ENCODE measurements at places on chromosomes 7 and 10.
A peak's percentile ranks its signal among the peaks of the same experiment; 100 is the strongest.

GRCh38 chr10:110392121-110392520 is 87.4 kb upstream of the SMNDC1 start:
- H3K4me3 ChIP-seq: no peak overlapping the region
- no peaks in the 10 kb centered on the region for H3K27me3 ChIP-seq
- H3K27ac ChIP-seq: no peak overlapping the region
- no peaks in the 10 kb centered on the region for H3K36me3 ChIP-seq
- H3K4me1 ChIP-seq: peaks cover 23% of the 10 kb centered on the region

GRCh38 chr10:110655320-110655719 is 11.2 kb downstream of the RBM20 start:
- H3K4me1 ChIP-seq: peaks cover 26% of the 10 kb centered on the region
- H3K27me3 ChIP-seq: no peaks in the 10 kb centered on the region
- no peak overlapping the region for H3K4me3 ChIP-seq

DNA sequence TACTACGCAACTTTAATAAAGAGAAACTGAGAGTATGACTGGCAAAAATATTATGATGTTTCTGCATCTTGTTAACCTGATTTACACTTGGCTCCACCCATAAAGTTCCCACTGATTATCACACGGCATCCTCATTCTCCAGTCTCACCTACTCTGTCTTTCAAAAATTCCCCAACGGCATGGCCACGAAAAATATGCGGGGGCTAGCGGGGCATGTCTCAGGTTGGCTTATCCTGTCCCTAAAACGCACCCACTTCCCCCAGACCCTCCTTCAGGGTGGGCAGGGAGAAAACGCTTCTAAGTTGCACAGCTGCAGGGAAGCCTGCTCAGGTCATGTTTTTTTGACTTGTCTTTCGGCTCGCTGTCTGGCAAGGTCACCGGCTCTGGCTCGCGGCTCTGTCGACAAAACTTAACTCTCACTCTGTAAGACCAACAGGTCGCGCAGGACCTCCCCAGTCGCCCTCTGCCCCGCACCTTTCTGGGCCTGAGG is 3.8 kb downstream of the CDK6 start:
- peaks cover 2% of the 10 kb centered on the region for H3K36me3 ChIP-seq
- H3K4me3 ChIP-seq: peak overlapping the region; percentile 91
- peak overlapping the region; percentile 96 for H3K27ac ChIP-seq
- DNase-seq: no peak
- H3K27me3 ChIP-seq: no peaks in the 10 kb centered on the region
- peaks cover 47% of the 10 kb centered on the region for H3K4me1 ChIP-seq

DNA sequence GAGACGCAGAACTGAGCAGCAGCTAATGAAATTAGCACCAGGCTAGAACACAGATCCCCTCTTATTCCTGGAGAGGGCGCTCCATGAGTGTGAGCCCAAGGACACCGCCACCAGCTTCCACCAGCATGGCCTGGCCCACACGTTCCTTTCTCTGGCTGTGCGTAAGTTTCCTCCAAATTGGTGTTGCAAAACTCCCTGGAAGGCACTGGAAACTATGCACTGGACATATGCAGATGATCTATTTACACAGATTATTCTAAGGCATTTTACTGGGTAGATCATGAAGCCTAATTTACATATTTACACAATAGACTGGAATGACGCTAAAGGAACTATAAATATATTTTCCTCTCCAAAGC is 455.6 kb upstream of the FOXK1 start:
- no peak overlapping the region for H3K4me3 ChIP-seq
- no peaks in the 10 kb centered on the region for H3K4me1 ChIP-seq
- no peaks in the 10 kb centered on the region for H3K27me3 ChIP-seq
- no peak for DNase-seq
- H3K36me3 ChIP-seq: peaks cover 2% of the 10 kb centered on the region

DNA sequence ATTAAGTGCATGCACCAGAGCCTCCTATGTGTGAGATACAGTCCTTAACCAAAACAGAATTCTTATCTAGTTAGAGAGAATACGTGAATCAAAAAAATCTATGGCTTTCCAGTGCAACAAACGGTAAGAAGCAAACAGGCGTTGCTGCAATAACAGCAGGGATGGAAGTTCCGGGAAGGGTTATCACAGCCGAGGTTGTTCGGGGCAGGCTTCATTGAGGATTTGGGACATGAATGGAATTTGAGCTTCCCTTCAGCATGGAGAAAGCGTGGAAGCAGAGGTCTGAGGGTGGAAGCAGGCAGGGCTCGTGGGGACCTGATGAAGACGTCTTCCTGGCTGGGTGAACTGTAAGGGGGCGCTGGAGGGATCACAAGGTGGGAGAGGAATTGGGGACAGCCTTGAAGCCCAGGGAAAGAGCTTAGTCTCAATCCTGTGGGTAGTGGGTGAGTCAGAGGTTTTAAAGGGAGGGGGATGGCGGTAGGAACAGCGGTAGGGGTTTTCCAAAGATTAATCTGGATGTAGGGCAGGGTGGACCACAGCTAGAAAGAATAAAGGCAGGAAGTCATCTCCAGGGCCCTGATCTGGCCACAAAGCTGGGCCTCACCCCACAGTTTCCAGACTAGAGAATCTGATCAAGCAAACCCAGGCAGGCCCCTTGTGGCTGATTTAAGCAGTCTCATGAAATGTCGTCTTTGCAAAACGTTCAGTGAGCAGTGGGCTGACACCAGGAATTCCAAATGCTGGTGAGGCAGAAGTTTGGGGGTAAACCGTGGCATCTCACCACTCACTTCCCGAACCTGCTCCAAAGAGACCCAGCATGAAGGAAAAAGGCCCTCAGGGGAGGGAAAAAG is 65.1 kb downstream of the CALML3 start:
- no peaks in the 10 kb centered on the region for H3K36me3 ChIP-seq
- DNase-seq: no peak
- H3K4me1 ChIP-seq: peaks cover 54% of the 10 kb centered on the region
- no peaks in the 10 kb centered on the region for H3K27me3 ChIP-seq
- no peak overlapping the region for H3K27ac ChIP-seq
- H3K4me3 ChIP-seq: no peak overlapping the region

DNA sequence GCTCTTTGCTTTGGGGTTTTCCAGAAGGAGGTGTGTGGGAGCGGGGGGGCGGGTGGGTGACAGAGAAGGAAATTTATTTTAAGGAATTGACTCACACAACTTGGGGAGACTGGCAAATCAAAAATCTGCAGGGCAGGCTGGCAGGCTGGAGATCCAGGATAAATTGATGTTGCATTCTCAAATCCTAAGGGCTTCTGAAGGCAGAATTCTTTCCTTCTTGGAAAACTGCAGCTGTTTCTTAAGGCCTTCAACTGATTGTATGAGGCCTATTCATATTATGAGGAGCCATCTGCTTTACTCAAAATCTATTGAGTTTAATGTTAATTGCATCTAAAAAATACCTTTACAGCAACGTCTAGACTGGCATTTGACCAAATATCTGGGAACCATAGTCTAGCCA is 1528.8 kb upstream of the LRRTM3 start:
- H3K27me3 ChIP-seq: no peaks in the 10 kb centered on the region
- H3K27ac ChIP-seq: no peak overlapping the region
- no peak overlapping the region for H3K4me3 ChIP-seq
- no peaks in the 10 kb centered on the region for H3K36me3 ChIP-seq

DNA sequence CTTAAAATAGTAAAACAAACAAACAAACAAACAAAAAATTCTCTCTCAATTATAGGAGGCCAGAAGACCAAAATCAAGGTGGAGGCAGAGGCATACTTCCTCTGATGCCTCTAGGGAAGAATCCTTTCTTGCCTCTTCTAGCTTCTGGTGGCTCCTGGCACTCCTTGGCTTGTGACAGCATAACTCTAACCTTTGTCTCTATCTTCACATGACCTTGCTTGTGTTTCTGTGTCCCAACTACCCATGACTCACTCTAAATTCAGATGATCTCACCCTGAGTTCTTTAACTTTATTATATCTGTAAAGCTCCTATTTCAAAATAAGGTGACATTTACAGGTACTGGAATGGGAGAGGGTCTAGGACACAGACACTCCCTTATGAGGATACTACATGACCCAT is 88.3 kb upstream of the ANTXRL start:
- H3K36me3 ChIP-seq: no peaks in the 10 kb centered on the region
- no peak overlapping the region for H3K4me3 ChIP-seq
- no peak overlapping the region for H3K27ac ChIP-seq
- no peak for DNase-seq
- peaks cover 54% of the 10 kb centered on the region for H3K27me3 ChIP-seq
- H3K4me1 ChIP-seq: no peaks in the 10 kb centered on the region

- peaks cover 21% of the 10 kb centered on the region for H3K36me3 ChIP-seq
- H3K27me3 ChIP-seq: no peaks in the 10 kb centered on the region
- H3K4me3 ChIP-seq: peak overlapping the region; percentile 10
Observed at GRCh38 chr7:134879815-134880475, 100.5 kb downstream of the CALD1 start.

DNA sequence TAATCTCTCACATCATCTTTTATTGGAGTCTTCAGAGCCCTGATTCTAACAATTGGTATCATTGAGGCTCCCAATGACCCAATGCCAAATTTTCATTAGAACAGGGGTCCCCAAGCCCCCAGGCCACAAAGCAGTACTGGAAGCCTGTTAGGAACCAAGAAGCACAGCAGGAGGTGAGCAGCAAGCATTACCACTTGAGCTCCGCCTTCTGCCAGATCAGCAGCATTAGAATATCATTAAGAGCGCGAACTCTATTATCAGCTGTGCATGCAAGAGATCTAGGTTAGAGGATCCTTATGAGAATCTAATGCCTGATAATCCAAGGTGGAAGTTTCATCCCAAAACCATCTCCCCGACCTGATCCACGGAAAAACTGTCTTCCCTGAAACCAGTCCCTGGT is 23.1 kb downstream of the KIF5B start:
- H3K4me1 ChIP-seq: no peaks in the 10 kb centered on the region
- H3K36me3 ChIP-seq: peaks cover 69% of the 10 kb centered on the region
- DNase-seq: no peak
- H3K4me3 ChIP-seq: no peak overlapping the region
- H3K27me3 ChIP-seq: no peaks in the 10 kb centered on the region

GRCh38 chr7:75732764-75733630 is 5.7 kb downstream of the HIP1 start:
- no peak for DNase-seq
- H3K27ac ChIP-seq: peak overlapping the region; percentile 87
- H3K4me1 ChIP-seq: peaks cover 63% of the 10 kb centered on the region
- H3K27me3 ChIP-seq: no peaks in the 10 kb centered on the region
- H3K36me3 ChIP-seq: peaks cover 2% of the 10 kb centered on the region
- peak overlapping the region; percentile 23 for H3K4me3 ChIP-seq

GRCh38 chr10:105506262-105506661 is 865.2 kb downstream of the SORCS3 start:
- no peaks in the 10 kb centered on the region for H3K27me3 ChIP-seq
- no peaks in the 10 kb centered on the region for H3K36me3 ChIP-seq
- no peak overlapping the region for H3K27ac ChIP-seq
- H3K4me3 ChIP-seq: no peak overlapping the region
- H3K4me1 ChIP-seq: no peaks in the 10 kb centered on the region

GRCh38 chr10:84095811-84096497 is 43.4 kb upstream of the GHITM start:
- H3K4me3 ChIP-seq: no peak overlapping the region
- H3K36me3 ChIP-seq: no peaks in the 10 kb centered on the region
- DNase-seq: no peak
- peaks cover 17% of the 10 kb centered on the region for H3K27me3 ChIP-seq
- H3K27ac ChIP-seq: no peak overlapping the region

- no peak overlapping the region for H3K4me3 ChIP-seq
- H3K36me3 ChIP-seq: no peaks in the 10 kb centered on the region
- DNase-seq: peak; percentile 80
Observed at GRCh38 chr7:44177570-44178131, 11.6 kb downstream of the GCK start.

- H3K27me3 ChIP-seq: peaks cover 5% of the 10 kb centered on the region
- H3K27ac ChIP-seq: no peak overlapping the region
- no peaks in the 10 kb centered on the region for H3K36me3 ChIP-seq
- no peak for DNase-seq
- peaks cover 18% of the 10 kb centered on the region for H3K4me1 ChIP-seq
Observed at GRCh38 chr10:43824934-43825333, 176.3 kb upstream of the ZNF32 start.

DNA sequence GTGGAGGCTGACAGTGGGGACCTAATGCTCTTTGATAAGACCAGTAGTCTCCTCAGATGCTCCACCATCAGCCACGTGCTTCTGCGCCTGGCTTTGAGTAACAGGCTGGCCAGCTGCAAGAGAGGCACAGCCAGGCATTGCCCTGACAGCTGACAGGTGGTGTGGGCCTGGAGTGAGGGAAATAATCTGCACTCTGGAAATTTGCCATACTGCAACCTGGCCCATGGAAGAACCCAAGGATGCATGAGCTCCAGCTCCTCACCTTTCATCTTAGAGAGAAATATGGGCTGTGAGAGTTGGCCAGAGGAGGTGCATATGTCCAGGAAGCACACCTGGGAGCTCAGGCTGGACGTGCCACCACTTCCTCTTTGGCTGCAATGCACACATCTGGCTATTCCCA is 118.9 kb downstream of the PLXDC2 start:
- no peaks in the 10 kb centered on the region for H3K27me3 ChIP-seq
- H3K27ac ChIP-seq: no peak overlapping the region

- no peak for DNase-seq
- no peak overlapping the region for H3K4me3 ChIP-seq
- no peaks in the 10 kb centered on the region for H3K36me3 ChIP-seq
- H3K27ac ChIP-seq: no peak overlapping the region
- no peaks in the 10 kb centered on the region for H3K27me3 ChIP-seq
Observed at GRCh38 chr7:126533715-126534114, 719.0 kb downstream of the GRM8 start.

GRCh38 chr10:113476191-113476590 is 76.7 kb upstream of the HABP2 start:
- DNase-seq: peak; percentile 57
- H3K27ac ChIP-seq: no peak overlapping the region
- peaks cover 12% of the 10 kb centered on the region for H3K27me3 ChIP-seq
- H3K4me1 ChIP-seq: peaks cover 5% of the 10 kb centered on the region

- DNase-seq: no peak
- no peak overlapping the region for H3K27ac ChIP-seq
- H3K4me1 ChIP-seq: no peaks in the 10 kb centered on the region
Observed at GRCh38 chr10:3568983-3569382, 216.0 kb downstream of the KLF6 start.

DNA sequence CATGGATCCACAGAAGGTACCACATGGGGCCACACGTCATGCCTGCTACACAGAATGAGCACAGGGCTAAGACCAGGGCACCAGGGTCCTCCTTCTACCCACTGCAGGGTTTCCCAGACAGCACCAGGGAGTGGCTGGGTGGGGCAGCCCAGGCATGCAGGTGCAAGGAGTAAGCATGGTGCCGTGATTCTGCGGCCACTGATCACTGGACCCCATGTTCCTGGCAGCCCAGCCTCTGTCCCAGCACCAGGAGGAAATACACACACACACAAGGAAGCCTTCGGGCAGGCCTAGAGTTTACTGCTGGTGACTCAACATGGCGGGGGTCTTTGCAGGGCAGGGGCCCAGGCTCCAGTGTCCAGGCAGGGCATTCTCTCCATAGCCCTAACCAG is 13.9 kb downstream of the ATP6V1F start:
- no peaks in the 10 kb centered on the region for H3K4me1 ChIP-seq
- no peaks in the 10 kb centered on the region for H3K27me3 ChIP-seq
- no peak for DNase-seq
- no peaks in the 10 kb centered on the region for H3K36me3 ChIP-seq
- no peak overlapping the region for H3K27ac ChIP-seq

Data from osteocyte (in vitro differentiated cells).